A375 (cell line): ENCODE measurements at places on chromosomes 13 and 19. TPM values are rescaled to one million over a fixed set of nuclear protein-coding genes. Genes with fewer than 3 reads are reported as not detected.

GNA15 gene
- not detected in 2 replicates for total RNA-seq

CACNG8 gene
- total RNA-seq, result 2.3 and 2.6 TPM in 2 replicates

BORA gene
- 9.0 and 9.2 TPM in 2 replicates for total RNA-seq

KRTDAP gene
- not detected in 2 replicates for total RNA-seq
